ENCODE measurements at places on chromosomes 4 and X.

DNA sequence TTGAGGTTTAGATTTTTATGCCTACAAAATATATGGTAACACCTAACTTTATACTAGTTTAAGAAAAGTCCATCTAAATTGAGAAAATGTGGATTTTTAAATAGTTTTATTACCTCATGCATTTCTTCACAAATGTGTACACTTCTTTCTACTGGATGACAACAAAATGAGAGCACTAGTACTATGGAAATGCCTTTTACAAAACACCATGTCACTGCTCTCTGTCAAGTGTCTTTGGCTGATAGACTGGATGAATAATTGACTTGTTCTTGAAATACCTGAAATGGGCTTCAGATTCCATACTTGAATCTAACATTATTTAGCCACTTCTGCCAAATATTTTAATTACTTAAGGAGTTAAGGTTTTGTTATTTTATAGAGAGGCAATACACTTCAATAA is 49.5 kb downstream of the AMELX start:
- no peak for DNase-seq

GRCh38 chrX:40316502-40316901 is 218.7 kb upstream of the BCOR start:
- no peak for DNase-seq

GRCh38 chr4:137422666-137423065 is 109.6 kb downstream of the PCDH18 start:
- DNase-seq, result no peak

GRCh38 chr4:89913623-89914022 is 19.0 kb downstream of the MMRN1 start:
- no peak for DNase-seq

DNA sequence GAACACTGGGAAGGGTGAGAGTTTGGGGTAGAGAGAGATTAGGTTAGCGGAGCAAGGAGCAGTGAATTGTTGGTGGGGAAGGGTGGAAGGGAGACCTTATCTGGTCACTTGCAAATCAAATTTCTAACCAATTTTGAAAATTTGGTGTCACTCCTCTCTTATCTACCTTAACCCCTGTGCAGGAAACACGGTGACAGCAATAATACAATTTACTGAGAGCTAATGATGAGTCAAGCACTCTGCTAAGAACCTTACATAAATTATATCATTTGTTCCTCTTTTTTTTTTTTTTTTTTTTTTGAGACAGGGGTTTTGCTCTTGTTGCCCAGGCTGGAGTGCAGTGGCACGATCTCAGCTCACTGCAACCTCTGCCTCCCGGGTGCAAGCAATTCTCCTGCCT is 116.4 kb downstream of the C4orf51 start:
- no peak for DNase-seq
